Anterior cingulate cortex (tissue), 58 donors: ENCODE measurements at places on chromosomes 5 and 9.

DNA sequence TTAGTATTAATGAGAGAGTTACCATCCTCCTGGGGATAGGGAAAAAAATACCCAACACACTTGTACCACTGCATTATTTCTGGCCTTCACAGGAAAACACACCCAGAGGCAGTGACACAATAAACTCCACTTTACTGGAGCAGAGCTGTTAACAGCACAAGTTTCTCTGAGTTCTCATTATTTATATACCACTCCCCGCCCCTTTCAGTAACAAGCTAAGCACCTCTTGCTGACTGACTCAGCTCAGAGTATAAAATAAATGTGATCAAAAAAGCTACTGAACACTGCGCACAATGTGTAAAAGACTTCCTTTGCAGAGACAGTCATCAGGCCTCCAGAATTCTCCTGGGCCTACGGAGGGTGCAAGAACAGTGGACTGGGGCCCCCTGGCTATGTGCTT lies 21.6 kb downstream of the KLF9 start:
- no peak for DNase-seq

DNA sequence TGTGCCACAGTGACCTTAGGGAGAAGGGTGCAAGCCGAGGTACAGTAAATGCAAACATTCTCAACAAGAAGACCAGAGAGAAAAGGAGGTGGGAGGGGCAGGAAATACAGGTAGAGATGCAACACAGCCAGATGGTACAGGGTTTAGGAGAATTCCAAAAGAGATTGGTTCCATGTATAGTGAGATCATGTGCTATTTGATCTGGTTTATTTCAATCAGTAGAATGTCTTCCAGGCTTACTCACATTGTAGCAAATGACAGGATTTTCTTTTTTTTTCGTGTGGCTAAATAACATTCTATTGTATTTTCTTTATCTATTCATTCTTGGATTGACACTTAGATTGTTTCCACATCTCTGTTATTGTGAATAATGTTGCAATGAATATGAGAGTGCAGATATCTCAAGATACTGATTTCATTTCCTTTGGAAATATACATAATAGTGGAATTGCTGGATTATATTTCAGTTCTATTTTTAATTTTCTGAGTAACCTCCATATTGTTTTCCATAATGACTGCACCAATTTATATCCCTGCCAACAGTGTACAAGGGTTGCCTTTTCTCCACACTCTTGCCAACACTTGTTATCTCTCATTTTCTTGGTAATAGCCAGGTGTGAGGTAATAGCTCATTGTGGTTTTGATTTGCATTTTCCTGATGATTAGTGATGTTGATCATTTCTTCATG lies 107.8 kb upstream of the GAS1 start:
- no peak for DNase-seq

DNA sequence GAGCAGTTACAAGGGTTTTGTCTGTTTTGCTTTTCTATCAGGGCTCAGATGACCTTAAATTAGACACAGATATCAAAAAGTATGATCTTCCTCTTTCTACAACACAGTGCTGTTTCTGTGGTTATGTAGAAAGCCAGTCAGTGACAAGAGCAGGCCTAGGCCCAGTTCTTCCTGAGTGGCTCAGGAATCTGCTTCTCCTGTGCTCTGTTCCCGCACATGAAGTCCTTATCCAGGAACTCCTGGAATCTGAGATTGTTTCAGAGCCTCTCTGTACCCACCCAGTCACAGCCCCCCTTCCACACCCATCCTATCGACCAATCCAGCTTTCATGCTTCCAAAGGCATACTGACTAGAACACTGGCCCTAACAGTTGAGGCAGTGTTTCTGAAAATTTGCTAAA lies 40.4 kb upstream of the SMU1 start:
- no peak for DNase-seq

DNA sequence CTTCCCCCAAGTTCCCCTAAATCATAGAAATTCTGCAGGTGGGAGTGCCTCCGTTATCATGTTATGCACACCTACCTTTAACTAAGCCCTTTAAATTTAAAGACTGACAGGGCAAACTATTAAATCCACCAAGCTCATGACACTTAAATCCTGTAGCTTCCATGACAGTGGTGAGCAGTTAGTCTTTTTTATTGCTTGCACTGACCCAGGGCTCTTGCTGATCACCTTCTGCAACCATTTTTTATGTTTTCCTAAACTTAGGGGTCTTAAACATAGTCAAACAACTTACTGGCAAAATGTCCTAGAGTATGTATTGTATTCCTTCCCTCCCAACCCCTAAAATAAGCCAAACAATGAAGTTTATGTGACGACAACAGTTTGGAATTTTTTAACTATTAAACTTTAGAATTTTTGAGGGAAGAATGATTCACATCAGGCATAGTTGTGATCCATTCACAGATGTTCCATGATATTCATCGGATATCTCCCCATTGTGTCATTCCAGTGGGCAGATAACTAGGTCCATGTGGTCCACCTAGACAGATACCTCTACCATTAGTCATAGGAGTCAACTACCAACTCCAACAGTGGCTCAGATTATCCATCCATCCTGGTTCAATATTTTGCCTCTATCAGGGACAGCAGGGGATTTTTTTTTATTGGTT lies 283.1 kb downstream of the ADAMTS6 start:
- no peak for DNase-seq

DNA sequence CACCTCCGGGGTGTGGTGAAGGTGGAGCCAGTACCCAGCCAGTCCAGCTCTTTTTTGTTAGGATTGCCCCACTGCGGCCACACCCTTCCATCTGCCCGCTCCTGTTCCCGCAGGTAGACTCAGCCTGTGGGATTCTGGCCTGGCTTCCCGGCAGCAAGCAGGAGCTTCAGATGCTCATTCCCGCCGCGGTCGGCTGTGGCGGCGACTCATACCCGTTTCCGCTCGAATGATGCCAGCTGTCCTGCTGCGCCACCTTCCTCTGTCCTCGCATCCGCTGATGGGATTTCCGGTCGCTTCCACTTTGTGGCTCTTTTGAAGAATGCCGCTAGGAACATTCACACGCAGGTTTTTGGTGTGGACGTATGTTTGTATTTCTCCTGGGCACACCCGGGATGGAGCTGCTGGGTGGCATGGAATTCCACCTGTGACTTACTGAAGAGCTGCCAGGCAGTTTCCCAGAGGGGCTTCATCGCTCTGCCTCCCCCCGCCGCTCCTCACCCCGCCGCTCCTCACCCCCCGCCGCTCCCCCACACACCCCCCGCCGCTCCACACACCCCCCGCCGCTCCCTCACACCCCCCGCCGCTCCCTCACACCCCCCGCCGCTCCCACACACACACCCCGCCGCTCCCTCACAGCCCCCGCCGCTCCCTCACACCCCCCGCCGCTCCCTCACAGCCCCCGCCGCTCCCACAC lies 60.3 kb downstream of the TENT4A start:
- DNase-seq: no peak

DNA sequence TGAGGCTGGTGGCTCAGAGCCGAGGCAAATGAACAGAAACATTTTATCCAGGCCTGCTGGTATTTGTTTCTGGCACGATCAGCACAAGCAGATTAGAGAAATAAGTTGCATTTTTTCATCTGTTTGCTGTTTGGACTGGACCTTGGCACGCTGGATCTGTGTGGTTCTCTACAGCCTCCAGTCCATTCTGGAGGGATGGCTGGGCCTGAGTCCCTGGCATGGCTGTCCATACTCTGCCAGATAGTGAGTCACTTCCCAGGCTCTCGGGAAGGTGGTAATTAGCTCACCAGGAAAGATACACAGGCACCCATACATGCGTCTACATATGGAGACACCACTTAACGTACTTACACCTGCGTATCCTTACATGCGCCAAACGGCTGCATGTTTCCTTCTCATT lies 78.6 kb downstream of the SPRY4 start:
- no peak for DNase-seq

- no peak for DNase-seq
Measured at GRCh38 chr5:179418972-179419371, 73.7 kb upstream of the ADAMTS2 start.

DNA sequence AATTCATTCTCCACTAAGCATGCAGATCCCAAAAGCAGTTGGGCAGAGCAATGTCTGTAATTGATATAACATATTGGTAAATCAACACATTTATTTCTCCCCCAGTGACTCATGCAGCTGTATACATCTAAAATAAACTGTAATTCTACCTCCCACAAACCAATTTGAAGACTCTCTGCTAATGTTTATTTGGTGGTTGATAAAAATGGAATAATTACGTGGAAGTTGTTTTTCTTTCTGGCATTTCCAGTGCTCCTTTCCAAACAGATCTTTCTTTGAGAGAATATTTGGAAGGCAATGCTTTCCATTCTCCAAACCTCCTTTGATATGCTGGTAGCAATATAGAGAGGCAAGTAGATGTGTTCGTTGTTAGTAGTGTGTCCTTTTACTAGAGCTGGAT lies 194.7 kb downstream of the CHSY3 start:
- no peak for DNase-seq

- DNase-seq: no peak
Measured at GRCh38 chr5:67299231-67299735, 102.7 kb upstream of the CD180 start.

DNA sequence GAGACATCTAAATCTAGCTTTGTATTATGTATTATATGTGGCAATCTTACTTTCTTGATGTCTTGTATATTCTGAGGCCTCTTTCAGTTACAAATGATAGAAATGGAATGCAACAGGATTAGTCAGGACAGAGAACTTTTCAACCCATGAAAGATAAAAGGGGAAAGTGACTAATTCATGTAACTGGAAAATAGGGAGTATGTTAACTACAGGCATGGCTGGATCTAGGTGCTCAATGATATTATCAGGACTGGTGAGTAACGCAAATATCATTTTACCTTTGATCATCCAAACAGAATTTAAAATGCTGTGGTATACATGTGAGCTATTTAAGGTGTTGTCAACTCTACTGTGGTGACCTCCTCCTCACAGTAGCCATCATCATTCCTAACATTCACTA lies 215.7 kb upstream of the GLRA1 start:
- DNase-seq: no peak

DNA sequence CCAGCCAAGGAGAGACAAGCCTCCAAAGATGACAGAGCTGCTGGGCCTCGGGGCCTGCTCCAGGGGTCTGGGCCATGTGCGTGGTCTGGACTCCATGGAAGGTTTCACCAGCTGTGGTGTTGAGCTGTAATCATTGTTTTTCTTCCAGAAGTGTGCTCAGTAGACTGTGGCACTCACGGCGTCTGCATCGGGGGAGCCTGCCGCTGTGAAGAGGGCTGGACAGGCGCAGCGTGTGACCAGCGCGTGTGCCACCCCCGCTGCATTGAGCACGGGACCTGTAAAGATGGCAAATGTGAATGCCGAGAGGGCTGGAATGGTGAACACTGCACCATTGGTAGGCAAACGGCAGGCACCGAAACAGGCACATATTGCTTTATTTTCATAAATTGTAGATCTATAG lies 164.8 kb upstream of the WWC1 start:
- no peak for DNase-seq

DNA sequence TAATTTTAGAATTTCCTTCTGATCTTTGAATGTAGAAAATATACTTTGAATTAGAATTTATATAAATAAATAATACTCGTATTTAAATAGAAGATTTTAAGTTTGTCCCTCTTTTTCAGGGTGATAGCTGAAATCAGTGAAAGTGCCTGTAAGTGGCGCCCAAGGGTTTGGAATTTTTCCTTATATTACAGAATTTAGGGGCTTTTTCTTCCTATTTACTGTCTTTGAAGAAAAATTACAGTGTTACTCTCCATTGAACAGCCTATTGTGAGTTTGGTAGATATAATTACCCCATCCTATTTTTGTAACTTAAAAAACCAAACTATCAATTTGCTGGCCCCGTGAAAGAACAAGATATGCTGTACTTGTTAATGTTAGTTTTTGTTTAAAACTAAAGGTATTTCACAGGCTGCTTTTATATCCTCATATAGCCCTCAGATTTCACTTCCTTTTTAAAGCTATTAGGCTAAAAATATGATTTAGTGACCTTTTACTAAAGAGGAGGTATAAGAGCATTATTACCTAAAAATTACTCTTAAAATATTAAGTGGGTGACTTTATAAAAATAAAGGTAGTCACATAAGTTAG lies 3.2 kb downstream of the MAP3K1 start:
- no peak for DNase-seq
